ENCODE measurements at places on chromosomes 12 and 14.

DNA sequence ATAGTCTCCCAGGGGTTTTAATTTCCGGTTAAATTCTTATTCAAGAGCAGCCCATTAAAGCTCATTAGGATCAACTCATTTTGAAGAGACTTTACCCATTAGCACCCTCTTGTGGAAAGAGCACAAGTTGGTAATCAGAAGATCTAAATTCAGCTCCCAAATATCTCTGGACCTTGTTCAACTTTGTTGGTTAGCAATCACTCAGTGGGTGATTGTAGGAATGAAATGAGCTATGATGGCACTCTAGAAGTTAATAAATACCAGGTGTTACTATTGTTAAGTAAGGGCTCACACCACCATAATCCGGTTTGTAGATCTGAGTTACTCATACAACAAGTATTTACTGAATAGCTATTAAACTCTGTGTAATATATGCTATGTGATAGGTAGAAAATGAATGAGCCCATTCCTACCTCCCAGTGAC lies 42.9 kb downstream of the TRIP11 start:
- H3K4me3 ChIP-seq: no peak overlapping the region
- no peaks in the 10 kb centered on the region for H3K27me3 ChIP-seq
- DNase-seq: no peak
- peaks cover 27% of the 10 kb centered on the region for H3K36me3 ChIP-seq
- no peaks in the 10 kb centered on the region for H3K4me1 ChIP-seq

GRCh38 chr14:54796961-54797360 lies 105.7 kb downstream of the GCH1 start:
- no peak overlapping the region for H3K27ac ChIP-seq
- no peak for DNase-seq
- no peak overlapping the region for H3K4me3 ChIP-seq
- no peaks in the 10 kb centered on the region for H3K27me3 ChIP-seq

GRCh38 chr12:103829092-103829491 lies 11.9 kb downstream of the NT5DC3 start:
- H3K4me3 ChIP-seq: no peak overlapping the region
- H3K27me3 ChIP-seq: no peaks in the 10 kb centered on the region
- H3K36me3 ChIP-seq: no peaks in the 10 kb centered on the region
- no peaks in the 10 kb centered on the region for H3K4me1 ChIP-seq
- DNase-seq: no peak

GRCh38 chr12:56190695-56191155 lies 1.4 kb upstream of the SMARCC2 start:
- no peak for DNase-seq
- peak overlapping the region; percentile 96 for H3K4me3 ChIP-seq
- H3K27ac ChIP-seq: peak overlapping the region; percentile 93
- no peaks in the 10 kb centered on the region for H3K27me3 ChIP-seq

DNA sequence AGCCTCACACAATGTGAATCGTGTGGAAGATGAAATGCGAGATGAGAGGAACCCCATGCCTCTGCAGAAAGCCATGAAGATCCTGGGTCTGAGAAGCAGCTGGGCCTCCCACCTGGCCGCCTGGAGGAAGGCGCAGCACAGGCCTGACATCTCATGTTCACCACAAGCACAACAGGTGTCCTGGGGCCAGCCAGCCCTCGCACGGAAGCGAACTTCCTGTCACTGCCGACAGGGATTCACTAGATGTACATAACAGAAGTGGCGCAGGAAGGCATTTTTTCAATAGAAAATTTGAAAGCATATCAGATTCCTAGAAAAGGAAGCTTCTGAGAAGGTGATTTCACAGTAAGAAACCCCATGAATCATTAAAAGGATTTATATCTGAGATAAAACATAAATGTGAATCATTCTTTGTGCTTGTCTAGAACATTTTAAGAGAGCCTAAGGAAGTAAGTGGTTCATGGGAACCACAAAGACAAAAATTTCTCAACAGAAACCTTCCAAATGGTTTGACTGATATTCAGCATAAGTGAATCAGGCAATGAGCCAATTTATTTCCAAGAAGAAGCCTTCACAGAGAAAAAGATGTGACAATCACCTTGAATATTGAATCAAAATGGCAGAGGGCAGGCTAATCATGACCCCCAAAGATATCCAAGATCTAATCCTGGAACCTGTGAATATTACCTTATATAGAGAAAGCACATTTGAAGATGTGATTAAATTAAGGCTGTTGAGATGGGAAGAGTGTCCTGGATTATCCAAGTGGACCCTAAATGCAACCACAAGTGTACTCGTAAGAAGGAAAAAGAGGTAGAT lies 311.9 kb downstream of the DUSP6 start:
- H3K4me3 ChIP-seq: no peak overlapping the region
- DNase-seq: peak; percentile 42
- no peaks in the 10 kb centered on the region for H3K27me3 ChIP-seq
- peaks cover 23% of the 10 kb centered on the region for H3K4me1 ChIP-seq

DNA sequence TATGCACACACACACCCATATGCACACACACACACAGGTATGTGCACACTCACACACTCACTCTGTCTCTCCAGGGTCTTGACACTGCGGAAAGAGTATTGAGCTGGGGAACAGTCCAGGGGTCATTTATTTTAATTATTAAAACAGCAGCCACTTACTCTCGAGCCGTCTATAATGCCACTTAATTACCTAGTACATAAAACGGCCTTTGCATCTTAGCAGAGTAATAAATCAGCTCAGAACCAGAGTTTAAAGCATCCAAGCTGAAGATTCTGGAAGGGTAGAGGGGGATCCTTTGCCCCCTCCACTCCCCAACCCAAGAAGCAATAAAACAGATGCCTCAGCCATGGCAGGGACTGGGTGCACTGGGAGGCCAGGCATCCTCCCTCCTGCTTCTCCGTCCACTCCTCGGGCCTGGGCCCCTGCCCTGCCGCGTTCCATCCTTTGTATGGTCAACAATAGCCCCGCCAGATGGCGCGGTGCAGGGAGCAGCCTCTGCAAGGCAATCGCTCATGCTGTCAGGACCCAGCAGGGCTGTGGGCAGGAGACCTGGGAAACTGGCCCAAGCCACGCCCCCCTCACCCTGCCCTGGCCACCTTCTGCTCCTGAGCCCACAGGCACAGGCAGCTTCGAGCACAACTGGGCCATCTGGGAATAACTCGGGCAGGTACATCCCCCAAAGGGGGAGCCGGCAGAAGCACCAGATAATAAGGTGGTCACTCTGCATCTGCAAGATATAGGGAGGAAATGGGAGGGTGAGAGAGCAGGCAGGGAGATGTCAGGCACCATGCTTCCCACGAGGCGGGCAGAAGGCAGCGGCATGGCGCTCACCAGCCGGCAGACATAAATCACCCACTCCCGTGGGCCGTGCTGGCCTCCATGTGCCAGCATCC lies 40.9 kb downstream of the CCDC85C start:
- no peaks in the 10 kb centered on the region for H3K4me1 ChIP-seq
- no peak overlapping the region for H3K4me3 ChIP-seq
- no peaks in the 10 kb centered on the region for H3K27me3 ChIP-seq
- H3K36me3 ChIP-seq: no peaks in the 10 kb centered on the region
- H3K27ac ChIP-seq: no peak overlapping the region
- DNase-seq: no peak

DNA sequence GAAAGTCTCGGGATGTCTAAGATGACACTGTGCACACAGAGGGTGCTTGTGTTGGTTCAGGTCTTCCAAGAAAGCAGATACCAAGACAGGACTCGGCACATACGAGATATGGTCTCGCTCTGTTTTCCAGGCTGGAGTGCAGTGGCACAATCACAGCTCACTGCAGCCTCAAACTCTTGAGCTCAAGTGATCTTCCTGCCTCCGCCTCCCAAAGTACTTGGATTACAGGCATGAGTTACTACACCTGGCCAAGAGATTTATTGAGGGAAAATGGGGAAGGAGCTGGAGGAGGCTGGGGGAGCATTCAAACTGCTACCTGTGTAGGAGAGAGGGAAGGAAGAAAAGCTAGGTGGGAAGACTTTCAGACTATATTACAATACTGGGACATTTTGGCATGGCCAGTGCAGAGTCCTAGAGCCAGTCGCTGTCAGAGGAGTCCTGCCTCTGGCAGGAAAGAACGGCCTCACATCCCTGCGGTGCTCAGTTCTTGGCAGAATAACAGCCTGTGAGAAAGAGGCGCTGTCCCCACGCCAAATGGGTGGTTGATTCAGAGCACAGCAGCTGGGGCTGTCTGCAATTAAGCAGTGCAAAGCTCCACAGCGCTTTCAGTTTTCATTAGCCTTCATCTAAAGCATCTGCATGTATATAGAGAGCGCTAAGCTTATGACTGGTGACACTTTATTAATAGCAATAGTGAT lies 18.3 kb downstream of the SLC17A8 start:
- no peaks in the 10 kb centered on the region for H3K36me3 ChIP-seq
- no peak overlapping the region for H3K4me3 ChIP-seq
- H3K27ac ChIP-seq: no peak overlapping the region
- no peak for DNase-seq
- no peaks in the 10 kb centered on the region for H3K27me3 ChIP-seq

- peaks cover 4% of the 10 kb centered on the region for H3K27me3 ChIP-seq
- no peaks in the 10 kb centered on the region for H3K36me3 ChIP-seq
- no peak overlapping the region for H3K27ac ChIP-seq
- H3K4me3 ChIP-seq: no peak overlapping the region
- no peak for DNase-seq
- H3K4me1 ChIP-seq: peaks cover 64% of the 10 kb centered on the region
Measured at GRCh38 chr12:57892232-57892972, 45.9 kb upstream of the CTDSP2 start.
